ENCODE measurements at places on chromosomes 11 and 22. TPM values are rescaled to one million over a fixed set of nuclear protein-coding genes. Genes with fewer than 3 reads are reported as not detected.

The OR4X1 gene
- not detected for total RNA-seq

The NAT10 gene
- 23.9 TPM for total RNA-seq

The INSC gene
- 0.08 TPM for total RNA-seq

The DENND5A gene
- 70.5 TPM for total RNA-seq

The CLDN5 gene
- total RNA-seq, result 11.2 TPM

The SERPING1 gene
- total RNA-seq, result 234 TPM

The TM7SF2 gene
- 32.3 TPM for total RNA-seq

The BATF2 gene
- total RNA-seq, result 1.8 TPM

The MMP12 gene
- not detected for total RNA-seq

The ADM gene
- 131 TPM for total RNA-seq

The JAML gene
- total RNA-seq, result not detected

The TEX54 gene
- total RNA-seq, result not detected

The GANAB gene
- total RNA-seq, result 321 TPM

The ART1 gene
- total RNA-seq, result not detected

The NRXN2 gene
- not detected for total RNA-seq

The POU2F3 gene
- not detected for total RNA-seq

The ZNF215 gene
- total RNA-seq, result 0.80 TPM

The KCNA4 gene
- total RNA-seq, result not detected

The PLEKHB1 gene
- total RNA-seq, result 0.26 TPM

The RNF169 gene
- 16.3 TPM for total RNA-seq

The NAA40 gene
- total RNA-seq, result 7.0 TPM

The RBMXL2 gene
- total RNA-seq, result not detected

The CCDC116 gene
- total RNA-seq, result 0.16 TPM

The PRR33 gene
- not detected for total RNA-seq
